ENCODE measurements at places on chromosomes 11 and 22. TPM values are rescaled to one million over a fixed set of nuclear protein-coding genes. Genes with fewer than 3 reads are reported as not detected.

The SCGB1C1 gene
- total RNA-seq: not detected

The HTR3A gene
- total RNA-seq: not detected

The ADAMTS15 gene
- total RNA-seq: 1.8 TPM

The OSM gene
- not detected for total RNA-seq

The TMPRSS6 gene
- not detected for total RNA-seq

The RELT gene
- total RNA-seq: 10.9 TPM

The CYP2D6 gene
- total RNA-seq: 0.30 TPM

The CRYBA4 gene
- not detected for total RNA-seq

The PNPLA5 gene
- total RNA-seq: not detected

The CDC42EP2 gene
- 20.8 TPM for total RNA-seq

The CREB3L1 gene
- 82.1 TPM for total RNA-seq

The C22orf42 gene
- not detected for total RNA-seq

The MN1 gene
- 1.8 TPM for total RNA-seq

The C11orf21 gene
- total RNA-seq: not detected

The PCNX3 gene
- total RNA-seq: 35.6 TPM

The DEFB108B gene
- total RNA-seq: not detected

The CBLIF gene
- not detected for total RNA-seq

The SLN gene
- total RNA-seq: not detected

The SYT7 gene
- total RNA-seq: 0.59 TPM

The SCN4B gene
- 0.09 TPM for total RNA-seq

The KCNK7 gene
- 0.30 TPM for total RNA-seq

The KCNJ11 gene
- not detected for total RNA-seq

All from smooth muscle cell of the umbilical artery (primary cell).